ENCODE measurements at places on chromosomes 11 and 22.
A peak's percentile ranks its signal among the peaks of the same experiment; 100 is the strongest.

DNA sequence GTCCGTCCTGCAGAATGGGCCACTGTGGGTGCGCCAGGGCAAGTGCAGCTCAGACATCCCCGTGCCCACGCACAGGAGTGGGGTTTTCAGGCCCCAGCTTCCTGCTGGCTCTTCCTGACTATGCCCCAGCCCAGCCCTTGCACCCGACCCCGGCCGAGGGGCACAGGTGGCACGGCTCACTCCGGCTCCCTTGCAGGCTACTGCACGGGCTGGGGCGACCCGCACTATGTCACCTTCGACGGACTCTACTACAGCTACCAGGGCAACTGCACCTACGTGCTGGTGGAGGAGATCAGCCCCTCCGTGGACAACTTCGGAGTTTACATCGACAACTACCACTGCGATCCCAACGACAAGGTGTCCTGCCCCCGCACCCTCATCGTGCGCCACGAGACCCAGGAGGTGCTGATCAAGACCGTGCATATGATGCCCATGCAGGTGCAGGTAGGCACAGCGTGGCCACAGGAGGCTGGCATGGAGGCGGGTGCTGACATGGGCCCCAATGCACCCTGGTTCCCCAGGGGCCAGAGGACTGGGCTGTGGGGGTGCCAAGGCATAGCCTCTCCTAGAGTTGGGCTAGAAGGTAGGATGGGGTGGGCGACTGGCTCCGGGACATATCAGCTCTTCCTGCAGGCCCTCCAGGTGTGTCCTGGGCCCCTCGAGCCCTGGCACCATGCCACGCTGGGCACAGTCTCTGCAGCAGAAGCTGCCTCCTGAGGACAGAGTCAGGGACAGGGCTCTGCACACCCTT, 27.7 kb downstream of the MUC2 start:
- DNase-seq = no peak

DNA sequence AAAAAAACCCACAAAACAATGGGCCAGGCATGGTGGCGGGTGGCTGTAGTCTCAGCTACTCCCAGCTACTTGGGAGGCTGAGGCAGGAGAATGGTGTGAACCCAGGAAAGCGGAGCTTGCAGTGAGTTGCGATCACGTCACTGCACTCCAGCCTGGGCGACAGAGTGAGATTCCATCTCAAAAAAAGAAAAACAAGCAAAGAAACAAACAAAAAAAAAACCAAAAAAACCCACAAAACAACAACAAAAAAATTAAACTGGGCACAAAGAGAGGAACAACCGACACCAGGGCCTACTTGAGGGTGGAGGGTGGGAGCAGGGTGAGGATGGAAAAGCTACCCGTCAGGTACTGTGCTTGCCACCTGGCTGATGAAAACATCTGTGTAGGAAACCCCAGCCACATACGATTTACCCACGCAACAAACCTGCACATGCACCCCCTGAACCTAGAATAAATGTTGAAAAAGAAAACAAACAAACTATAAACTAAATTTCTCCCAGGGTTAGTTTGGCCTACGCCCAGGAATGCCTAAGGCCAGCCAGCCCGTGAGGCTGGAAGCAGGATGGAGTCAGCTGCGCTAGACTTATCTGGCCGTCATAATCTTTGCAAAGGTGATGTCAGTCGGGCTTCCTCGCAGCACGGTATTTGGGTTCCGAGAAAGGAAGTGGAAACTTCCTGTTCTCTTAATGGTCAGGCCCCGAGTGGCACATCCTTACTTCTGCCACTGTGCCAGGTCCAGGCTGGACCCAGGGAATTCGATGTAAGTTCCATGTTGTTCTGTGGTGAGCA, 21.9 kb upstream of the CYB5R3 start:
- DNase-seq = no peak

DNA sequence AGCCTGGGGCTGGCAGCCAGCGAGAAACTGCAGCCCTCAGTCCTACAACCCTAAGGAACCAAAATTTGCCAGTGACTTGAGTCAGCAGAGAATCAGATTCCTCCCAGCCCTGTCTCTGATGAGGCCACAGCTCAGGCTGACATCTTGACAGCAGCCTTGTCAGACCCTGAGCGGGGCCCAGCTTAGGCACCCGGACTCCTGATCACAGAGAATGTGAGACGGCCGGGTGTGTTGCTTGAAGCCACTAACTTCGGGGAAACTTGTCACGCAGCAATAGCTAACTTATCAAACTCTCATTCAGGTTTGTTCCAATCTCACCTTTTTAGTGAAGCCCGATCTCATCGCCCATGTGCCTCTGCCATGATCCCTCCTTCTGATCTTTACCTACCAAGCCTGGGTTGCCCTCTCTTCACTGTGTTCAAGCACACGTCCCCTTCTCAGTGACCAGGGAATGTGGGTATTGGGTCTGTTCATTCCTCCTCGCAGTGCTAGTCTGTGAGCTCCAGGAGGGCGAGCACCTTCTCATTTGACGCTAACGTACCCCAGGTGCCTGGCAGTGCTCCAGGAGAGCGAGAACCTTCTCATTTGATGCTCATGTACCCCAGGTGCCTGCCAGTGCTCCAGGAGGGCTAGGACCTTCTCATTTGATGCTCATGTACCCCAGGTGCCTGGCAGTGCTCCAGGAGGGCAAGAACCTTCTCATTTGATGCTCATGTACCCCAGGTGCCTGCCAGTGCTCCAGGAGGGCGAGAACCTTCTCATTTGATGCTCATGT, 280.7 kb downstream of the BRD1 start:
- no peak for DNase-seq

GRCh38 chr22:36101756-36102155, 58.8 kb downstream of the APOL3 start:
- no peak for DNase-seq

DNA sequence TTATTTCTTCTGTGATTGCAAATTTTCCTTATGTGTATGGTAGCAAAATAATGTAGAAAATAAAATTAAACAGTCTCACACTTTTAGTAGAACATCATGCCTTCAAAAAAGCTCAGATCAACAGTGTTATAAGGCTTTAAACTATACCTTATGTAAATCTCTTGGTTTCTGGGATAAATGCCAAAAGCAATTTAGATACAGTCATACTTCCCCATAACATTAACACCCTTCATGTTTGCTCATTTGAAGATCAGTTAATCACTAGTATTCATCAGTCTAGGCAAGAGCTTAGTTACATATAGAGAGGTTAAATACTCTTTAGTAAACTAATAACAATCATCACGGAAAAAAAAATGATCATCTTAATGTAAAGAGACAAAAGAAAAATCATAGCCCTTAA, 421.8 kb upstream of the ANO3 start:
- DNase-seq = peak; percentile 38

- no peak for DNase-seq
These were observed 68.4 kb downstream of the CCDC34 start for GRCh38 chr11:27294654-27295053.

DNA sequence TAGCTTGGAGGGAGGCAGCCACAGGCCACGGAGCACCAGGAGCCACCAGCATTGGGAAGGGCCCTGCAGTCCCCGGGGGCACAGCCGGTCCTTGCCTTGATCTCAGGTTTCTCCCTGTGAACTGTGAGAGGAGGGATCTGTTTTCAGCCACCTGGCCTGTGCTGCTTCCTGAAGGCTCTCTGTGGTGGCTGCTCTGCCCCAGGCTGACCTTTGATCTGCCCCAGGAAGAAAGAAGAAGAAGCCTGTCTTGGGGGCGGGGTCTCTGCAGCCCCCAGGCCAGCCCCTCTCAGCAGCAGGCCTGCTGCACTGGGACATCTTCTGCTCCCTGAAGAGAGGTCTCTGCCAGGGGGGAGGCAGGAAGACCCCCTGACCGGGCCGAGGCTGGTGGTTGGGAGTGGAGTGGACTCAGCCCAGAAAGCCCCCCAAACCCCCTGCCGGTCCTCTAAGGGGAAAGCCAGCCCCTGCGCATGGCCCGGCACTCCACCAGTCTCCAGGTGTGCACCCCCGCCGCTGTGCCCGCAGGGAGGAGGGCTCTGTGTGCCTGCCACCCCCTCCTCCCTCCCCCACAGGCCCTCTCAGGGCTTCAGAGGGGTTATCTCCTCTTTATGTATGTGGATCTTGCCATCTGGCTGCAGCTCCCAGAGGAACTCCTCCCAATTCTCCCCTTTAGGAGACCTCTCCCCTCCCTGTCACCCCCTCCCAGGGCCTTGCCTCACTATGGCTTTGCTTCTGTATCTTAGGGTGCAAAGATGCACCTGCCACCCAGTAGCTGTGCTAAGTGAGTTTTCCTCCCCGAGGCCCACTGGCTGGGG, 675.3 kb downstream of the BRD1 start:
- no peak for DNase-seq

- DNase-seq = peak; percentile 89
These were observed 975 bp upstream of the MDK start for GRCh38 chr11:46380340-46381047.

DNA sequence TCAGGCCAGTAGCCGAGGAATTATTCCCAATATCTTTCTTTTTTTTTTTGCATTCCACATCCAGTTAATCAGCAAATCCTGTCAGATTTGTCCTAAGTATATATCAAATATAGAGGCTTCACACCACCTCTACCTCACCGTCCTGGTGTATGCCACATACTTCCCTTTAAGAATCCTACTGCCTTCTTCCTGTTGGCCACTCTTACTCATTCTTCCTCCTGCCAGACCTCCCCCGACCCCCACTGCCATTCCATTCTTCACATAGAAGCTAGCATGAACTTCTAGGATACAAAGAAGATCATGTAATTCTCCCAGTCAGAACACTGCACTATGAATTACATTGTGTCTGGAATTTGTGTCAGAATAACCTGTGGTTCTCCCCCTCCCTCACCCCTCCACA, 89.5 kb downstream of the TRIM44 start:
- no peak for DNase-seq

DNA sequence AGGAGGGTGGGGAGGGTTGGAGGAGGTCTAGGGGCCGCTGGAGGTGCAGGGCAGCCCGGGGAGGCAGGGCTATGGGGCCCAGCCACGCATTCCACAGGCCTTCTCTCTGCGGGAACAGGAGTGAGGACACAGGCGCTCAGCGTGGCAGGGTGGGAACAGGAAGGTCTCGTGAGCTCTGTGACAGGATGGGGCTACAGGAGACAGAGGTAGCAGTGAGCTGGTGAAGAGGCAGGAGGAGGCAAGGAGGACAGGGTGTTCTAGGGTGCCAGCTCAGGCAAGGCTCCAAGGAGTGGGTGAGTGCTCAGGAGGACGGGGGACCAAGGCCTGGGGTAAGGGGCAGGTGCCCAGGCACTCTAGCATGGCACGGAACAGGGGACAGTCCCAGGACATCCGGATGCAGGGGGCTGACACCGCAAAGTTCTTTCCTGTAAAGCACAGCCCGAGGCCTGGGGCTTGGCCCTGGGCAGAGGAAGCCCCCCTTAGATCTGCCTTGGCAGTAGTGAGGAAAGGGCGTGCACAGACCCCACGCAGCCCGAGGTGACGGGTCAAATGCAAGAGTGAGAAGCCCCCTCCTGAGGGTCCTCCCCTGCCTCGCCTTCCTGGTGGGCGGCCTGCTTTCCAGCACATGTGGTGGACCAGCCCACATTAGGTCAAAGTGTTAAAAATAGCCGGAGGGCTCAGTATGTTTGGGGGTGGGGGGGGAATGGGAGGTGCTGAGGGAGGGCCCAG, 4.7 kb upstream of the NEAT1 start:
- no peak for DNase-seq

GRCh38 chr11:16027621-16028020, 328.7 kb downstream of the SOX6 start:
- DNase-seq = no peak

DNA sequence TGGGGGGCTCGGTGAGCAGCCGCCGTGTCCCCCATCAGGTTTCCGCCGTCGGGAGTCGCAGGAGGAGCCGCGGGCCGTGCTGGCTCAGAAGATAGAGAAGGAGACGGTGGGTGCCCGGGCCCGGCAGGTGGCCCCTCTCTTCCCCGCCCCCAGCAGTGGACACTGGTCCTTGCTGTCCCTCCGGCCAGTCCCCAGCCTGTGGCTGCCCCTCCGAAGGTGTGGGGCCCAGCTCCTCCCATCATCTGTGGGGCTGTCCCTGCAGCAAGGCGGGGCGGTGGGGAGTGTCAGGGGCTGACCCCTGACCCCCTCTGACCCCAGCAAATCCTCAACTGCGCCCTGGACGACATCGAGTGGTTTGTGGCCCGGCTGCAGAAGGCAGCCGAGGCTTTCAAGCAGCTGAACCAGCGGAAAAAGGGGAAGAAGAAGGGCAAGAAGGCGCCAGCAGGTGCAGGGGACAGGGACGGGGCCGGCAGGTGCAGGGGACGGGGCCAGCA, 15.3 kb downstream of the EPS8L2 start:
- DNase-seq = no peak

DNA sequence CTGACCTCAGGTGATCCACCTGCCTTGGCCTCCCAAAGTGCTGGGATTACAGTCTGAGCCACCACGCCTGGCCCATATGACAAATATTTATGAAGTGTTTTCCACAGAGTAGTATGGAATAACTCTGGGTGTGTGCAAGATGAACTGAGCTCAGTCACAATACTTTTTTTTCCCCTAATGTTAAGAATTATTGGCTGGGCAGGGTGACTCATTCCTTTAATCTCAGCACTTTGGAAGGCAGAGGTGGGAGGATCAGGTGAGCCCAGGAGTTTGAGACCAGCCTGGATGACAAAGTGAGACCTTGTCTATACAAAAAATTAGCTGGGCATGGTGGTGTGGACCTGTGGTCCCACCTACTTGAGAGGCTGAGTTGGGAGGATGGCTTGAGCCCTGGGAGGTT, 6.4 kb downstream of the PTPRJ start:
- no peak for DNase-seq

DNA sequence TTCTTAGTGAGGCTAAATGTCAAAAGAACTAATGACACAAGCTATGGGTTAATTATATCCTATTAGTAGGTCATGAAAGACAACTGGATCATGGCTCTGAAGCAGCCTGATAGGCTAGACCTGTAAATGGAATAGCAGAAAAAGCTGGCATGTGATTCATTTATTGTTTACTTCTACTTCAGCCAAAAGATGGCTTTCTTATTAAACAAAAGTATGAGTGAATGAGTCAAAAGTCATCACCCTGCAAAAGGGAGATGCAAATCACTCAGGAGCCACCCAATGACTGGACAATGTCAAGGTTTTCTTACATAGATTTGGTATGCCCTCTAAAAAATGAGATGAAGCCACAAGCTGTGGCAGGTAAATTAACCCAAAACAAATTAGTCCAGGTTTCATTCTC, 138.0 kb downstream of the TRPC6 start:
- no peak for DNase-seq

- peak; percentile 51 for DNase-seq
These were observed 17.6 kb upstream of the CLPB start for GRCh38 chr11:72451831-72452376.

All from OCI-M1 (cell line).